Activated CD4-positive, alpha-beta T cell treated with anti-CD3 and anti-CD28 coated beads, Interleukin-2, amount 50 U/mL, for 4 hours (primary cell): ENCODE measurements at places on chromosomes 7 and 10.

DNA sequence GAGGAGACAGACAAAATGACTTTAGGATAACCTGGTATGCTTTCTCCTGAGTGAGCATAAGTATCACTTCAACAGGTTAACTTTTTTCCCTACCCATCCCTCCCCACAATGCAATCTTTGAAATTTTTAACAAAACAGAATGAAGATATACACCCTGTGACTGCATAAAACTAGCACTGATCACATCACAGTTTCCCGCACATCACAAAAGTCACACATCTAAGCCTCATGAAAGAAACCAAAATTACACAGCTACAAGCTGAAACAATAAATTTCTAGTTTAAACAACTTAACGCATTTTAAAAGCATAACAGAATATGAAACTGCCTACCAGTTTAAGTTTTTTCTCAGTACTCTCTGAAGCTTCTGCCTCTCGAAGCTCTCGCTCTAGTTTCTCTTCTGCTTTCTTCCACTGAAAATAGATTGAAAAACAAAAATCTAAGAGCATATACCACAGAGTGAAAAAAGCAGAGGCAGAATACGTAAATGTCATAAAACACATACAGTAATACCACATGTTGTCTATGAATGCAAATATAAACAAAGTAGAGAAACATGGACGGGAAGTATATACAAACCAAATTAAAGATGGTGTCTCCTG, 18.1 kb downstream of the NOC3L start:
- no peak for DNase-seq

DNA sequence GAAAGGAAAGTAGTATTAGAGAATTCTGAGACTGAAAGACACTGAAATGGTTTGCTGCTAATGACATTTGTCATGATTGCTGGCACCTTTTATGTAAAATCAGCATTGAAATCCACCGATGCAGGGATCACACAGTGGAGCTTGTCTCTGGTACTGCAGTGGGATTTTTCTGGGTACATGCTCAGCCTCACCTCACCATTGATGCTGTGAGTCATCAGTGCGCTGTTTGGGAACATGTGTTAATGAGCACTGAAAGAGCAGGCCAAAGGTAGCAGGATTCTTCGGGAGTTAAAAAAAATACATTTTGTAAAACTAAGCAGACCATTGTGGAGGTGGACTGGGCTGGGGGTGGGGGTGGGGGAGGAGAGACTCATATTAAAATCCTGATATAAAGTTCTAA, 174.9 kb downstream of the CREB5 start:
- DNase-seq = no peak

- DNase-seq = peak; percentile 64
Observed at GRCh38 chr10:135132-135600, at the start of gene ZMYND11. Gene ZMYND11 (plus strand): TSS chr10:135455. CDS start chr10:180013, 44,558 bp downstream.

DNA sequence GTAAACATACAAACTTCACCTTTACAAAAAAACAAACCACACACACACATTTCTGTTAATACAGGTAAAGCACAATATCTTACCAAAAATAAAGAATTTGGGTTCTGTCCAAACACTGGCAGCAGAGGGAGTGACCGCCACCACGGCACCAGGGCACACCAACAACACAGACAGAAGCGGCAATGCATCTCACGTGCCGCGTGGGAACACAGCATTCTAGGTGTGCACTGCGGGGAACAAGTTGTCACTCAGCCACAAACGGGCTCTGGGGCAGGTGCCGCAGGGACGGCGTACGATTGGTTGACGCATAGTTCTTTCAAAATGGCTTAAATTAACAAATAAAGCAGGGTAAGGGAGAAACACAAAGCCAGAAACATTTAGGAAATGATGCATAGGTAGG, 22.3 kb downstream of the PDGFA start:
- DNase-seq = no peak

- no peak for DNase-seq
Observed at GRCh38 chr7:18815261-18815960, 302.0 kb downstream of the TWIST1 start.

- no peak for DNase-seq
Observed at GRCh38 chr10:93514521-93514920, 18.1 kb downstream of the CEP55 start.

DNA sequence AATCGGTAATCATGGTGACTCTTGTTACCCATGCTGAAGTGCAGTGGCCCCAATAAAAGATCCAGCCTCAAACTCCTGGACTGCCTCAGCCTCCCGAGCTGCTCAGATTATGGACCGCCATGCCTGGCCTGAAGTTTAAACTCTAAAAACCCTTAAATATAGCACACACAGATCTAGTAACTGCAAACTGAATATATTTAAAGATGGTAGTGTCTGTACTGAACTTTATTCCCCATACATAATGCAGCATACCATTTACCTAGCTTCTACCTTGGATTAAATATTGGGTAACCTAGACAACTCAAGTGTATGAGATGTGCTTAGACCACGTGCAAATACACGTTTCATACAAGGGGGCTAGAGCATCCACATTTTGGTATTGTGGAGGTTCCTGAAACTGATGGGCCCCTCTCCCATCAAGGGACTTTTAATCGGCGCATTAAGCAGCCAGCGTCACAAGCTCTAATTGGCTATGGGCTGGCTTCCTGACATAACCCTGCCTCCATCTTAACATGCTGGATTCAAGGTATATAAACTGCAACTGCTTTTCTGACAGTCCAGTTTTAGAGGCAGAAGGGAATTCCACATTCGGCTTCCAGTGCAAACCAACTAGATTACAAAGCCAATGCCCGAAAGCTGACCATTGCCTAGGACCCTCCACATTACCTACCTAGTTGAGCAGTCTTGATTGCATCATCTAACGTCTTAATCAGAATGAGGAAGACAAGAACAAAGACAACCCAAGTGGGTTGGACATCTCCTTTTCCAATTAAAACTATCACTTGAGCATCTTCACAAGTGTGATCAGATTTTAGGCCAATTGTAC, 13.0 kb downstream of the HNRNPA2B1 start:
- DNase-seq = no peak

- DNase-seq = no peak
Observed at GRCh38 chr10:97024168-97025073, 161.3 kb downstream of the SLIT1 start.
